ENCODE measurements at places on chromosomes 4 and X. TPM values are rescaled to one million over a fixed set of nuclear protein-coding genes. Genes with fewer than 3 reads are reported as not detected.

Gene MCUB
- total RNA-seq, result 1.1 TPM

DNA sequence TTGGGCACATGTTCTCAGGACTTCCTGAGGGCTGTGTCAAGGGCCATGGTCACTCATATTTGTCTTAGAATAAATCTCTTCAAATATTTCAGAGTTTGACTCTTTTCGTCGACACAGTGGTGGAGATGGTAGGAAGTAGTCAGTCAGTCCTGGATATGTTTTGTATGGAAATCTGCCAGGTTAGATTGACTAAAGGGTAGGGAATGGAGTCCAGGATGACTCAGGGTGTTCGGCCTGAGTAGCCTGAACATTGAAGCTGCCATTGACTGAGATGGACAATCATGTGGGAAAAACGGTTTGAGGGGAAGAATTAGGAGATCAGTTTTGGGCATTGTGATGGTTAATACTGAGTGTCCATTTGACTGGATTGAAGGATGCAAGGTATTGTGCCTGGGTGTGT, 177.1 kb upstream of the CENPE start:
- no peak for DNase-seq

GRCh38 chr4:48021100-48021499, 4.5 kb downstream of the NIPAL1 start:
- no peak for DNase-seq

GRCh38 chrX:129262912-129263311, 260.4 kb downstream of the SMARCA1 start:
- no peak for DNase-seq

- no peak for DNase-seq
Observed at GRCh38 chr4:87066403-87067123, 131.8 kb downstream of the AFF1 start.

DNA sequence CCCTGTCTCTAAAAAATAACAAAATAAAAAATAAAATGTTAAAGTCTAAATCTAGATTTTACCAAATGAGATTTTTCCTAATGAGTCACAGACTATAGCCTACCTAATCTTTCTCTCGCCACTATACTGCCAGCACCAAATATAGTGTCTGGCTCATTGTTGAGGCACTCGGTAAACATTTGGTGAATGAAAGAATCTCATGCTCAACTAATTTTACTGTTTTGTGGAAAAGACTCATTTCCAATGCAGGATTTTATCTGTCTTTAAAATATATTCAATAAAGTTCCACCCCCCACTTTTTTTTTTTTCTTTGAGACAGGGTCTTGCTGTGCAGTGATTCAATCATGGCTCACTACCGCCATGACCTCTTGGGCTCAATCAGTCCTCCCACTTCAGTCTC, 71.5 kb downstream of the PLS3 start:
- DNase-seq, result no peak

DNA sequence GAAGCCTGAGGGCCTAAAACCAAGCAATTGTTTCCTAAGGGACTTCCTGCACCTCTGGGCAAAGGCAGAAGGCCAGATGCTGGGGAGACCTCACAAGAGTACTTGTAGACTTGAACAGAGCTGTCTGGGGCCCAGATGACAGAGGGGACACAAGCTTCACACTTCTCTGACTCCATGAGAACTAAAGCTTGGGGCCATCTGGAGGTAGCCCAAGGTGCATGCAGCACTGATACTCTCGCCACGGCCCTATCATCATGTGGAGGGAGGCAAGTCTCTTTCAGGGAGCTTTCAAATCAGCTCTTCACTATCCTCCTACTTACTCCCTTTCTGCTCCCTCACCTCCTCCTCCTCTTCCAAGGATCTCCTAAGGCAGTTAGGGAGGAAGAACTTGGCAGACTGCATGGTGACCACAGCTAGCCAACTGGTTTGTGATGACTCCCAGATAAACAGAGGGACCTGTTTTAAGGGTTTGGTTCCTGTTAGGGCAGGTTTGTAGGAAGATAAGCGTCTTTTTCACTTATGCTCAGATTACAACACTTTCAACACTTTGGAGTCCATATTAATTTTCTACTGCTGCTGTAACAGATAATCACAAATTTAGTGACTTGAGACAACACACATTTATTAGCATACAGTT, 23.8 kb downstream of the MSL3 start:
- DNase-seq, result no peak

DNA sequence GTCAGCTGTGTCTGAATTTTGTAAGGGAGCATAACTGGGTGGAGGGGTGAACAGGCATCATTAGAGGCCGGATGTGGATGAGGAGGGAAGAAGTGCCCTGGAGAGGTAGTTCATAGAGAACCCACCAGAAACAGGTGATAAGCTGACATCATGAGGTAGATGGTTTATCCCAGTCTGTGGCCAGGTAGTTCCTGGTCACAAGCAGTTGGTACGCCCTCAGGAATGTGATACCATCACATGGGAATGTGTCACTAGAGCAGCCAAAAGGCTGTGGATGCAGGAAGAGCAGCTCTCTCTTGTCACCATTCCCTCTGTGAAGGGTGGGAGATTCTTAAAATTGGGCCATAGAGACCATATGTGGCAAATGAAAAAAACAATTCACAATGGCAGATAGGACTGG, 21.9 kb downstream of the MSN start:
- DNase-seq, result no peak
